Skeletal muscle cell (primary cell): ENCODE measurements at places on chromosomes 1 and 21.

GRCh38 chr1:226912587-226913176 lies 27.4 kb upstream of the COQ8A start:
- DNase-seq = no peak

DNA sequence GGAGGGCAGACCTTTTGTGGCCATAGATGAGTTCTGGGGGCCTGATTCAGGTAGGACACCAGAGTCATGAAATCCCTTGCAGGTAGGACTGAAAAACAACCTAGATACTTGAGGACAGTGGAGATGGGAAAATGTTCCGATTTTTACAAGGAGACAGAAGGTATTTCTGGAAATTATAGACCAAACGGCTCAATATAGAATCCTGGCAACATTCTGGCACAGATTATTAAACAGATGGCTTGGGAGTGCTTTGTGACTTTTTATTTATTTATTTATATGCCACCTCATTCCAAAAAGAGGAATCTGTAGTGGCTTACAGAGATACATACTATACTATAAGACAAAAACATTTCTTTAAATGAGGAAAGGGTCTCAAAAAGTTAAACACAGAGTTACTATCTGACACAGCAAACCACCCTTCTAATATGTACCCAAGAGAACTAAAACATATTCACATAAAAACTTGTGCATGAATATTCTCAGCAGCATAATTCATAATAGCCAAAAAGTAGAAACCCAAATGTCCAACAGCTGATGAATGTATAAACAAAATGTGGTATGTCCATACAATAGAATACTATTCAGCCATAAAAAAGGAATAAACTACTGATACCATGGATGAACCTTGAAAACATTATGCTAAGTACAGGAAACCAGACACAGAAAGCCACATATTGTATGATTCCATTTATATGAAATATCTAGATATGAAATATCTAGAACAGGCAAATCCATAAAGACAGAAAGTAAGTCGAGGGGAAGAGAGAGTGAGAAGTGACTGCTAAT lies 49.8 kb downstream of the CDK18 start:
- no peak for DNase-seq

DNA sequence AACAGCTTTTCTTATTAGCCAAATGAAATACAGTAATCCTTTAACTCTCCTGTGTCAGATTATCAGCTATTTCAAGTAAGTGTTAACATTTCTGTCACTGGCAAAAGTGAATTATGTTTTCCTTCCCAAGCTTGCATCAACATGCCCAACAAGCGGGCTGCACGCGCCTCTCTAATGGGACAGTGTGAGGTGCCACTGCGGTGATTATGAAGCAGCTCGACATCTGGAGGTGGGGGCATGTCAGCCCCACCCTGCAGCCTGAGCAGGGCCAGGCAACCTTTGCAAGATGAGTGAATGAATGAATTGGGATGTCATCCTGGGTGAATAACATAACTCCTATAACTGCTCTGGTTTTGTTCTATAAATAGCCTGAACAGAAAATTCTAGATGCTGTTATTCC lies 301.4 kb downstream of the ZNF326 start:
- no peak for DNase-seq

DNA sequence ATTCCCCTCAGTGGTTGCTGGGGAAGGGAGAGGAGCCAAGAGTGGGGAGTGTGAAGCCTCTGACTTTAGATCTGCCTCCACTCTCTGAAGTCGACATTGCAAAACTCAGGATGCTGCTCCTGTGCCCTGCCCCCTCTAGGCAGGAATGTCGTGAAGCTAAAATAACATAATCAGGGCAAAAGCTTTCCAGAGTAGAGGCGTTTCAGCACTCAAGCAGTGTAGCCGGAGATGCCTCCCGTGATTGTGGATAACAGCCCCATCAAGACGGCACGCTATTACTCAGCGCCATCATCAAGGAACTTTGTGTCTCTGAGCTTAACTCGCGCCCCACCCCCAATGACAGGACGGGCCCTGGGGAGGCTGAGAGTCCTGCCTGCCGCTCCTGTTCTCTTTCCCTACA lies 60.0 kb downstream of the FBXO2 start:
- peak; percentile 2 for DNase-seq

DNA sequence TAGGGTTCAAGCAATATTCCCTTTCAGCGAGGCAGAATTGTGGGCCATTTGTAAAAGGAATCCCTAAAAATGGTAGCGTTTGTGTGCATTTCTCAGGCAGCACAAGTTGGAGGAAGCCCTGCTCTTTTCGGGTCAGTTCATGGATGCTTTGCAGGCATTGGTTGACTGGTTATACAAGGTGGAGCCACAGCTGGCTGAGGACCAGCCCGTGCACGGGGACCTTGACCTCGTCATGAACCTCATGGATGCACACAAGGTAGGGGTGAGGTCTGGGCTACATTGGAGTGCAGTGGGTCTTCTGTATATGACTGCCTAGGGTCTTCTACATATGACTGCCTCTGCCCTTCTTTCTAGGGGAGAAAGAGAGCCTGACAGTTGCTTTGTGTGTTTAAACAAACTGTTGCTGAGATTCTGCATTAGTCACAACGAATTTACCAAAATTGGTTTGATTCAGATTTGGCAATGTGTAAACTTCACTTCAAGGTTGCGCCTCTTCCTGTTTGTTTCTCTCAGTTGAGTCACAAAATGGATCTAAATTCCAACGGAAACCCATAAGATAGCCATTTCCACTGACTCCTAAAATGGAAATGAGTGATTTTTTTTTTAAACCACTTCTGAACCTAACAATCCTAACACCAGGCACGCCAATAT lies 40.4 kb upstream of the BMP8A start:
- no peak for DNase-seq

DNA sequence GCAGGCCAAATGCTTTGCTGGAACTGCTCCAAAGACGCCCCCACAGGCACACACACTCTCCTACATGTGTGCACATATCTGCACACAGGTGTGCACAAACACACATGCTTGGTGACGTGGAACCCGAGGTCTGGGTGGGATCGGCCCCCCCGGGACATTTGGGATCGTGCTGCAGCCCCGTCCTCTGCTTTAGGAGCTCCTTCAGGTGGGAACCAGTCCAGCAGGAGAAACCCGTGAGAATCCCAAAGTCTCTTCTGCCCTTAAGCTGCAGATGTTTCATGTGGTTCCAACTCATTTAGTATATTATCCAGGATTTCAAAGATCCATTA lies 38.6 kb downstream of the UBE2G2 start:
- DNase-seq = no peak

DNA sequence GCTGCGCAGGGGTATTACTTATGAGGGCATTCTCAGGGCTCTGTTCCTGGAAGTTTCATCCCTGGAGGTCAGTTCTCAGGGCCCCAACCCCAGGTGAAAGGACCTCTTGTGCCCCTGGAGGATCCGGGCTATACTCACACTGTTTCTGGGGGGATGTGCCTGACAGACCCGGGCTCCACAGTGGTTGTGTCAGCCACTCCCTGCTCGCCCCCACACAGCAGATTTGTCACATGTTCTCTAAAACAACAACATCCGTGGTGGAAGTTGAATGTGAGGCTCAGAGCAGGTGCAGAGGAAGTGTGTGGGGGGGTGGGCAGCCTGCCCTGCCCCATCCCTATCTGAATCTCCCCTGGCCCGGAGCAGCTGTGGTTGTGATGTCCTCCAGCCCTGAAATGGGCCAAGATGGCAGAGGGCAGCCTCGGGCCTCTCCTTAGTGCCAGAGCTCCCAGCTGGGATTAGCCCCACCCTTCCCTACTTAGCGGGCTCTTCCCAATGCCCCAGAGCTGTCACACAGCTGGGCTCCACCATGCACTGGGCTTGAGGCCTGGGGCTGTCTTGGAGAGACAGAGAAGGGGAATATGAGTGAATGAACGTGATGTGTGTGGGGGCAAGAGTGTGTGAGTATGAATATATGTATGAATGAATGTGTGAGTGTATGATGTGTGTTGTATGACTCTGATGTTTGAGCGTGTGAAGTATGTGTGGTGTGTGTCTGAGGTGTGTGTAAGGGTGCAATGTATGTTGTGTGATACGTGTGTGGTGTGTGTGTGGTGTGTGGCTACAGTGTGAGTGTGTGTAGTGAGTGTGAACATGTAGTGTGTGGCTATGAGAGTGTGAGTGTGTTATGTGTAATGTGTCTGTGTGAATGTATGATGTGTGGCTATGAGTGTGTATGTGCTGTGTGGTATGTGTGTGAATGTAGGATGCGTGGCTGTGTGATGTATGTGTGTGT lies 1.5 kb upstream of the FCMR start:
- DNase-seq = no peak

DNA sequence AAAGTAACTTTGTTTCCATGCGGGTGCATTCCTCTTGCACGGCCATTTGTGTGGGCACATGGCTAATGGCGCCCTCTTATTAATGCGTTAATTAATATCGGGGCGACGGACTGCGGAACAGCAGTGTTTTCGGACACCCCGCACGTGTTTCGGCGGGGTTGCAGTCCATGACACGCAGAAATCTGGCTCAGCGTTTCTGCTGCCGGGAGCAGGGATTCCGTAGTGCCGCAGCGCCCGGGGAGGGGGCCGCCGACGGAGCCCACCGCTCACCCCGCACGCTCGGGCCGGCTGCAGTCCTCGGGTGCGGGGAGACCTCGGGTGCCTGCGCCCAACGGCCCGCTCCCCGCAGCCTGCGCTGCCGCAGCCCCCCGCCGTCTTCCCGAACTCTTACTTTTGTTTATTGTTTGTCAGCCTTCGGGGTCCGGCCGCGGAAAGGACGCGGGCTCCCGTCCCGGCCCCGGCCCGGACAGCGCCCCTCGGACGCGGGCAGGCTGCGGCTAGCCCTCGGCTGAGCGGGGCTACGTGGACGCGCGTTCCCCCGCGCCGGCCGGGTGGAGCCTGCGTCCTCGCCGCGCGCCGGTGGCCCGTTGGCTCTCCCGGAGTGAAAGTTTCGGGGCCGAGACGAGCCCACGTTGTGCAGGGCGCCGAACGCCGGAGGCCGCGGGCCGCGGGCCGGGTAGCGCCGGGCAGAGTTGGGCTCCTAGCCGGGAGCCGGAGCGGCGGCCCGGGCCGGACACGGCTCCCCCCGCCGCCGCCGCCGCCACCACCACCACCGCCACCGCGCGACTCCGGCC lies 849 bp downstream of the NFIA start:
- no peak for DNase-seq
